Stimulated activated CD8-positive, alpha-beta memory T cell treated with anti-CD3 and anti-CD28 coated beads, Interleukin-7, amount 100 ng/mL, for 4 hours (primary cell): ENCODE measurements at places on chromosomes 11 and 22.

DNA sequence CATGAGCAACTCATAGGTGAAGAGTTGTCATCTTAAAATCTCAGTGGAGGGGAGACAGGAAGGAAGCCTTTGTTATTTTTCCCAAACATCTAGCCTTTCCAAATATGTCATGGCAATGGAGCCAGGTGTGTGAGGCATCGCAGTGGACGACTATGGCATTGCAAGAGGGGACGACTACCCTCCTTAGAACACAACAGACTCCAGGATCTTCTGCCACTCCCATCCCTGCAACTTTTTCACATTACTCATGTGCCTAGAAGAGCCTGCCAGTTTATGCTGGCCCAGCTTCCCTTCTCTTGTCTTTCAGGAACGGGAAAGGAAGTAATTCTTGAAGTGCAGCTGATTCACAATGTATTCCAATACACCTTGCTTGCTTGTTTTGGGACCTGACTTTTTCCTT lies 1008.4 kb downstream of the OPCML start:
- no peak for DNase-seq

DNA sequence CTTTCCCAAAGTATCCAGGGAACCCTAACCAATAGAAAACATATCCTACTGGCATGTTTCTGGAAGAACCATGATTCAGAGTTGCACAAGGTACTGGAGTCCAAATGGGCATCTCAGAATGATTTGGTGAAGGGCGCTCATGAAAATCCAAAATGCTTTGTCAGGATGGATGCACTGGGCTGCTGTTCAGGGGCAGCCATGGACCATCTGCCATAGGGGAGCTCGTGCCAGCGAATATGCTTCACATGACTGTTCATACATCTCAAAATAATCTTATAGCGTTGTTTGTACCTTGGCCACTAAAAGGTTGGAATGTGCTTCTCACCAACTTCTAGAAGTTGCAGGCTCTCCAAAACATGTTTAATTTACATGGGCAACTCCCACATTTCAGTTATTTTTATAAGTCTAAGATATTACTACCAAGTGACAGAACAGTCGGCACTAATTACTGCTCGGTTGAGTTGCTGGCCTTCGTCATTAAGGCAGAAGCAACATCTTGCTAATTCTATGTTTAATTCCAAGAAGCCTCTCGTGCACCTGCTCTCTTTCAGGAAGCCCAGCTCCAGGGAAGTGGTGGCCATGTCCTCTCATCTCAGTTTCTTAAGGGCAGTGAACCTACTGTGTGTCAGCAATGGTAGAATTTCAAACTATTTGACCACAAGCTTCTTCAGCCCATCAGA lies 1497.7 kb downstream of the TBC1D22A start:
- DNase-seq = no peak

DNA sequence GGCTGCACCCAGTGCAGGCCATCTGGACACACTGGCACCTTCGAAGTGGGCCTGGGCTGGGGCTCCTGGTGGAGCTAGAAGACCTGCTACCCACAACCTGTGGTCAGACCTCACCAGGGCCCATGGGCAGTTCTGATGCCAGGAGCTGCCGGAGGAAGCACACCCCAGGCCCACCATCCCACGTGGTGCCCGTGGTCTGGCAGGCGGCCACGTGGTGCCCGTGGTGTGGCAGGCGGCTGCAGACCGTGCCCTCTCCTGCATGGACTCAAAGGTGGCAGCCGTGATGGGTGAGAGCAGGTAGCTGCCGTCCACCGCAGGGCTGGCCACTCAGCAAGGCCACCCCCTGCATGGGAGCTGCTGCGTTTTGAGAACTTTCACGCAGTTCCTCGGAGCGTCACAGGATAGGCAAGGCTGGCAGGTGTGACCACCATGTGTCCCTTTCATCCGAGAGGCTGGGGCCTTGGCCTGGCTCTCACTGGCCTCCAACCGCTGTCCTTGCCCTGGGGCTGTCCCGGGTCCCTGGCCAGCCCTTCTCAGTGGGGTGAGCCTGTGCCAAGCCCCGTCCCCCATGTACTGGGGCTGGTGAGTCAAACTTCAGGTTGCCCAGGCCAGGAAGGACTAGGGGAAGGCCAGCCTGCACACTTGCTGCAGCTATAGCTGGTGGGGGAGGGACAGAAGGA lies 3.9 kb upstream of the IL17REL start:
- no peak for DNase-seq

DNA sequence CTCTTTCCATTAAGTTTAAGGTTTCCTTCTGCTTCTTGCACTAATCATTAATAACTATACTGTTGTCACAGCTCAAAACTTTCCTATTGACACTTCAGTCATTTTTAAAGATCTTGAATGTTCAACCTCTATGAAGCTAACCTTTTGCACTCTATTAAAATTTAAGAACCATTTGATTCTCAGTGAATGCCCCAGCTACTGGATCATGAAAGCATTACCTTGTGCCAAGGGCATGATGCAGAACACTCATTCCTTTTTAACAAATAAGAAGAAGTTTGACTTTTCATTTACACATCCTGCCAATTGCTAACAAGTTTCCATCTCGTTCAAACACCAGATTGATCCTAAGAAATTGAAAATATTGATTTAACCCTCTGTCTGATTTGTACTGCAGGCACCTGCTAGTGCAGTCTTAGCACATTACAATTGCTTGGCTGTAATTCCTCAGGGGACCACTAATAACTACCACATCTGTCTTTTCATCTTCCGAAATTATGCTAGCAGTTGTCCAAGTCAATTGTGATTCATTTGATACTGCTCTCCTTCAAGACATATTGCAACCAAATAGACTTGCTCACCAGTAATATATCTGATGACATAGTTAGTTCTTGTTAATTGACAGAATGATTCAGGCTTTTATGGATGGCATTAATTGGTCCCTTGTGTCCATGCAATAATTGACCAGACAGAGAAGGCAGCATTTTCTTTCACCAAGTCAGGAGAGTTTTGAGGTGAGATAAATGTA lies 158.4 kb downstream of the TEAD1 start:
- DNase-seq = no peak

DNA sequence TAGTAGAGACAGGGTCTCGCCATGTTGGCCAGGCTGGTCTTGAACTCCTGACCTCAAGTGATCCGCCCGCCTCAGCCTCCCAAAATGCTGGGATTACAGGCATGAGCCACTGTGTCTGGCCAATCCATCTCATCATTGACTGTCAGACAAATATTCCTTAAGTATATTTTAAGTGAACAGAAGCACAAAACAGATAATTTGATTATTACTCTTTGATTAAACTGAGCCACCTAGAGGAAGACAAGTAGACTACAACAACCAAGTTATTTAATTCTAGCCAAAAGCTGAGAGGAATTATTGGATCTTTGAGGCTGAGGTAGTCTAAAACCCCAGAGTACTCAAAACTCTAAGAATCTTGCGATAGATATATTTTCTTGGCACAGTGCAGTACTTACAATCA lies 1.2 kb downstream of the ACRV1 start:
- DNase-seq = no peak

- peak; percentile 36 for DNase-seq
These were observed 43.6 kb downstream of the LRRC32 start for GRCh38 chr11:76626921-76627401.

DNA sequence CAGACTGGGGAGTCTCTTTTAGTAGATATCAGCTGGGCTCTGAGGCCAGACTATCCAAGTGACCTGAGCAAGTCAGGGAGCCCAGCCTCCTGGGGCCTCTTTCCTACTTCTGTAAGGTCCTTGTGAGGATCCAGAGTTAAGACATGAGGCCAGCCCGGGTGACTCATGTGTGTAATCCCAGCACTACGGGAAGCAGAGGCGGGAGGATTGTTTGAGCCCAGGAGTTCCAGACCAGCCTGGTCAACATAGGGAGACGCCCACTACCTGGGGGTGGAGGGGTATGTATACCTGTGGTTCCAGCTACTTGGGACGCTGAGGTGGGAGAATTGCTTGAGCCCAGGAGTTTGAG lies 36.9 kb upstream of the POLA2 start:
- DNase-seq = no peak

DNA sequence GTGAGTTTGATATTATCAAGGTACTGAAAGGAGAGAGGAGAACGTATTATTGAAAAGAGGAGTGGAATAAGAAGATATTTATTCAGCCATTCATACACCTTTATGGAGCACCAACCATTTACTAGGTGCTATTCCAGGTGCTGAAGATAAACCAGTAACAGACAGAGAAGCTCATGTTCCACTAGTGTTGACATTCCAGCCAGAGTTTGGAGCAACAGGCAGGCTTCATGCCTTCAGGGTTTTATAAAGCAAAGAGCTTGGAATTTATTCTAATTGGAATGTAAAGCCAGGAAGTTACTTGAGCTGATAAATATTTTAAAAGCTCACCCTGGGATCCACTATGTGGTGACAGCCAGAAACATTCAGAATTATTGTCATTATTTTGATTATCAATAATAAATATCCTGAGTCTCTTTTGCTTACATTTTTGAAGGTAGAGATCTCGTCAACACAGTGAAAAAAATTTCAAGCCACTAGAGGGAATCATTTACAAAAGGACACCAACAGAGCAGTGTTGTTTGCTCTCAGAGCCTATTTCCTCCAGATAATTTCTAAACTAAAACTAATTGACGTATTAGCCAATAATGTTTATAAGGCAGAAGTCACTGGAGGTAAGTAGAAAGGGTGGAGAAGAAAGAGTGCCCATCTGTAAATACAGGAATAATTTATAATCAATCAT lies 172.0 kb downstream of the KCNA4 start:
- no peak for DNase-seq

DNA sequence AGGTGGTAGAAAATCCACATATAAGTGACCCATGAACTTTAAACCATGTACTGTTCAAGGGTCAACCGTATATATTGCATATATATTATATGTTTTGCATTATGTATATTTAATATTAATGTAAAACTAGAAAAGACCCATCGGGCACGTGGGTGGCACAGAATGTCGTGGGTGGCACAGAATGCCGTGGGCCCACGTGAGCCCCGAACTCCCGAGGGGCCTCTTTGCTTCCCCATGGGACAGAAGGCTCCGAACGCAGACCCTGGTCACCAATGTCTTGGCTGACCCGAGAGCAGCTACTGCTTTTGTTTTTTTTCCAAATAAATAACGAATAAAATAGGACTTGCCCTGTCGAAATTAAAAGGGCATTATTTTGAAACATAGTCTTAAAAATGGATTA lies 415.4 kb downstream of the BRD1 start:
- no peak for DNase-seq

GRCh38 chr11:121451986-121452608 lies at the start of gene SORL1:
SORL1 (plus strand) TSS chr11:121452314; CDS start chr11:121452332, 18 bp downstream.
- peak; percentile 68 for DNase-seq

- DNase-seq = no peak
These were observed 74.7 kb downstream of the KCNQ1 start for GRCh38 chr11:2519517-2519861.

DNA sequence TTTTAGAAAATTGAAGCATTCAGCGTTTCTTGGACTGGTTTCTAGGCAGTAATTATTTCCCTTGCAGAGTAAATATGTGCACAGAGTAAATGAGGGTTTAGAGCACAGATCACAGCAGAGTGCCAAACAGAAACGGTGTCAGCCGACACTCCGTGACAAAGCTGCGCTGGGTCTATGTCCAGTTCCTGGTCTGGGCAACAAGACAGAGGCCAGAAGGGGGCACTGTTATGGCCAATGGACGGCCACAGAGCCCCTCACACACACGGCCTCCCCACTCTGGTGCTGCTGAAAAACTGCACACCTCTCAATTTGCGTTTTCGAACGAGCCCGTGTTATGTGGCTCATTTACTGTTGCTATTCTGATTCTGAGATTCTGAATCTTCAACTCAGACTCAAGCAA lies 180.7 kb downstream of the MPPED1 start:
- no peak for DNase-seq

GRCh38 chr11:62223095-62223494 lies 14.6 kb downstream of the SCGB2A1 start:
- DNase-seq = no peak

DNA sequence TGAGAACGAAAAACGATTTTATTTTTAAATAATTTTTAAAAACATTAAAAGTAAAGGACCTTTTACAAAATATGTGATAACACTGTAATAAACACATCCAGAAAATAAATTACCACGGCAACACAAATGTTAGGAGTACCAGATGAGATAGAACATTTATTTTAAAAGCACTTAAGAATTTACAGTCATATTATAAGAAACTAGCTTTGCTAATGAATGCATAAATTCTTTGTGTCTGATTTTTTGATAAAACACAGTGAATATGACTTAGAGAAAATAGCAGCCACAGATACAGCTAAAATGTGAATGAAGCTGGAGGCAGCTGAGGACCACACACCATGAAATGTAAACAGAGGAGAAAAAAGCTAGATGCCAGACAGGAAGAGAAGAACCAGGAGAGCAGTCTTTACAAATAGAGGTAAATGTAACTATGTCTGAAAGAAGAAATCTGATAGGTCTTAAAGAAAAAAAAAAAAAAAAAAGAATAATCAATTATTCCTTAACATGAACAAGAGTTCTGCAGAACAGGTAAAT lies 14.6 kb downstream of the CCDC34 start:
- DNase-seq = no peak

DNA sequence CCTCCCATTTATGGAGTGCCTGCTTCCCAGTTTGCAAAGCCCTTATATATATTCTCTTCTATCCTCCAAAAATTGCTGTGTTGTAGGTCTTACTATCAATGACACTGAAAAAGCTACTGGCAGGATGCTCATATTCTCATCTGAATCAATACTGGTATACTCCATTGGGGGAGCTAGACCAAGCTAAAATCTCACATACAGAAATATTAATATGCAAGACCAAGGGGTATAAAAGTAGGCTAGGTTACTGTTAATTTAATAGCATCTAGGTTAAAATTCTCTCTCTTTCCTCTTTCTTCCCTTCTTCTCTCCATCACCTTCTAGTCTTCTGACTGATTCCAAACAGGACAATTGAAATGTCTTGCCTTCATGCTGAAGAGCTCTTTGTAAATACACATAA lies 17.1 kb upstream of the BDNF start:
- no peak for DNase-seq

DNA sequence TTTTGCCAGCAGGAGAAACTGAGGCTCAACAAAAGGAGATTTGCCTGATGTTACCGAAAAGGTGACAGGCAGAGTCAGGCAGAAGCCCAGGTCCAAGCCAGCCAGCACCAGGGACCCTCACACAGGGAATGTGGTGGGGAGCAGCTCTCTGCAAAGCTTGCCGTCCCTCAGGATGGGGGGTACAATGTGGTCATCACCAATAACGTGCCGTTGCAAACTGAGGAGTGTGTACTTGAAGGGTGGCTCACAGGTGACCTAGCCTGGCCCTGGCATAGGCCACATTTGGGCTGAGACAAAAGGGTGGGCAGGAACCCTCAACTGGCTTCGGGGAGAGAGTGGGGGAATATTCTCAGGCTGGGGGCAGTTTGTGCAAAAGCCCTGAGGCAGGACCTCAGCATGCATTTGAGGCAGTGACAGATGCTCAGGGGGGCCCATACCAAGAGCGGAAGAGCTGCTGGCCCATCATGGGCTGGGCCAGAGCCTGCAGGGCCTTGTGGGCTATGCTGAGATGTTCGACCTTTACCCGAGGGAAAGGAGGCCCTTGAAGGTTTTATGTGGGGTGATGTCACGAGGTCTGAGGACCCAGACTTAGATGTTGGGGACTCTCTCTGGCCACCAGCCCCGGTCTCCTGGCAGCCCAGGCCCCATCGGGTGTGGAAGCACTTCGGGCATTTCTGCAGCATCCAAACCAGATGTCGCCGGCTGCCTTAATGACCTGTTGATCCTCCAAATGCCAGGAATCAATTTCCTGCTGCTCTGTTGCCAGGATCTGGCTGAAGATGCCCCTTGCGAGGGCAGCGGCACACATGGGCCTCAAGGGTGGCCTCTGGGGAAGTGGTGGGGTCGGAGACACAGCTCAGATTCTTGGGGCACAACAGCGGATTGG lies 57.4 kb upstream of the SHISAL1 start:
- no peak for DNase-seq

- DNase-seq = no peak
These were observed 8.3 kb downstream of the PPFIBP2 start for GRCh38 chr11:7522121-7522520.

- no peak for DNase-seq
These were observed 19.5 kb downstream of the TAB1 start for GRCh38 chr22:39419096-39419495.
